ENCODE measurements at places on chromosomes 2 and 18. TPM values are rescaled to one million over a fixed set of nuclear protein-coding genes. Genes with fewer than 3 reads are reported as not detected.

TNFRSF11A gene
- total RNA-seq = 3.1 TPM

DNA sequence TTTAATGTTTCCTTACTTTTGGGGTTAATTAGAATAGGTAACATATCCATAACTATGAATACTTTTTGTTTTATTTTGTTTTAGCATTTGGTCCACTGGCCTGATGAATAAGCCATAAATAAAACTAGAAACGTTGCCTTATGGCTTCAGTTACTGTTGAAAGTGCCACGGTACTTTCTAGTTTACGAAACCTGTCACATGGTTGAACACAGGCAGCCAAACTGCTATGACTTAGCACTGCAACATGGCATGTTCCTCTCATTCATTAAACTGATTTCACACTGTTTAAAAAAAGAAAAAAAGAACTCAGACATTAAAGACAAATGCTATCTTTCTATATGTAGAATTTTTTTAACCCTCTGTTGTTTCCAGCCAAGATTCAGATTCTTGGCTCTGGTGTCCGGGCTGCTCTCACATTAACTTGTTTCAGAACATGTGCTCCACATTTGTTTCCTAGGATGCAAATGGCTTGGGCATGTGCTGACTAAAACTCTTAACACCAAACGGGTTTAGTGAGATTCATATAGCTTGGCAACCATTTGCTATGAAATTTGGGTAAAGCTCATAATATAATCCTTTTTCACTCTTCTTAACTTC lies 323.9 kb upstream of the RND3 start:
- no peaks in the 10 kb centered on the region for H3K27me3 ChIP-seq
- H3K36me3 ChIP-seq = no peaks in the 10 kb centered on the region
- H3K27ac ChIP-seq = no peak overlapping the region
- H3K4me3 ChIP-seq = no peak overlapping the region
- no peak for DNase-seq
- H3K4me1 ChIP-seq = no peaks in the 10 kb centered on the region

RALB gene
- total RNA-seq = 39.6 TPM

- H3K27ac ChIP-seq = no peak overlapping the region
- DNase-seq = no peak
- H3K27me3 ChIP-seq = no peaks in the 10 kb centered on the region
Observed at GRCh38 chr2:15117409-15118050, 443.6 kb downstream of the NBAS start.

GPR45 gene
- not detected for total RNA-seq

GRCh38 chr2:238891457-238892203 lies 43.7 kb downstream of the TWIST2 start:
- no peak for DNase-seq
- H3K4me3 ChIP-seq = no peak overlapping the region
- H3K4me1 ChIP-seq = no peaks in the 10 kb centered on the region
- no peaks in the 10 kb centered on the region for H3K27me3 ChIP-seq
- H3K27ac ChIP-seq = no peak overlapping the region

GRCh38 chr2:47558116-47558767 lies 155.3 kb downstream of the MSH2 start:
- no peak overlapping the region for H3K4me3 ChIP-seq
- no peak for DNase-seq
- H3K4me1 ChIP-seq = no peaks in the 10 kb centered on the region
- no peaks in the 10 kb centered on the region for H3K27me3 ChIP-seq
- H3K36me3 ChIP-seq = no peaks in the 10 kb centered on the region

FIGLA gene
- total RNA-seq = not detected

- no peaks in the 10 kb centered on the region for H3K4me1 ChIP-seq
- no peaks in the 10 kb centered on the region for H3K27me3 ChIP-seq
- no peak overlapping the region for H3K27ac ChIP-seq
- H3K4me3 ChIP-seq = no peak overlapping the region
- DNase-seq = no peak
- no peaks in the 10 kb centered on the region for H3K36me3 ChIP-seq
Observed at GRCh38 chr2:10771786-10772185, 40.8 kb downstream of the PDIA6 start.

SH3RF3 gene
- total RNA-seq = 0.31 TPM

DNA sequence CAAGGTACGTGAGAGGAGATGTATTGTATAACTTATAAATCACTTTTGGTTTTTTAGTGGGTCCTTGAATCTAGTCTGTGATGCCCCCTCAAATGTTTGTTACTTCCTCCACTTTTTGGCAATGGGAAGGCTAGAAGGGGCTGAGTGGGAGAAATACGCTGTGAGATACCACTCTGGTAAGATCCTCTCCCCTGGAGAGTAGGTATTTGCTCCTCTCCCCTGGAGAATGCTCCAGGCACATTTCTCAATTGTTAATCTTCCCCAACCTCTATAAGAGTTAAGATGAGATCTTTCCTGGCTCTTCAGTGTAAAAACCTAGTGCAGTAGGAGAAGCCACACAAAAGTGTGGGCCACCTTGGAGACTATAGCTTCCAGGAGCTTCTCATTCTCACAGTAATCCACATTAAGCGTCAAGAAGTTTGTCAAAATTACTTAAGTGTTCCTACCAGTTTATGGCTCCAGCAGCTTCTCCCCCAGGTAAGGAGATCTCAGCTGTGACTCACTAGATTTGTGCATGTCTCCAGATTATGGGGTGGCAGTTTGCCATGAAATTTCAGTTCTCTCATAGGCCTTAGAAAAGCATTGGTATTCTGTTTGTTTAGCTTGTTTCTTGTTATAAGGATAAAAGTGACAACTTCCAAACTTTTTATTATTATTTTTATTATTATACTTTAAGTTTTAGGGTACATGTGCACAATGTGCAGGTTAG lies 182.6 kb downstream of the FSIP2 start:
- no peaks in the 10 kb centered on the region for H3K4me1 ChIP-seq
- no peaks in the 10 kb centered on the region for H3K27me3 ChIP-seq
- H3K36me3 ChIP-seq = no peaks in the 10 kb centered on the region
- H3K4me3 ChIP-seq = no peak overlapping the region
- DNase-seq = no peak
- H3K27ac ChIP-seq = no peak overlapping the region

- peaks cover 95% of the 10 kb centered on the region for H3K4me1 ChIP-seq
- H3K4me3 ChIP-seq = no peak overlapping the region
- no peaks in the 10 kb centered on the region for H3K36me3 ChIP-seq
- no peak overlapping the region for H3K27ac ChIP-seq
- no peaks in the 10 kb centered on the region for H3K27me3 ChIP-seq
Observed at GRCh38 chr18:63210521-63210920, 109.0 kb downstream of the BCL2 start.

ABCG8 gene
- not detected for total RNA-seq

SIX2 gene
- total RNA-seq = 0.09 TPM

- peaks cover 56% of the 10 kb centered on the region for H3K4me1 ChIP-seq
- no peaks in the 10 kb centered on the region for H3K27me3 ChIP-seq
- no peak for DNase-seq
- no peak overlapping the region for H3K4me3 ChIP-seq
- H3K36me3 ChIP-seq = no peaks in the 10 kb centered on the region
- no peak overlapping the region for H3K27ac ChIP-seq
Observed at GRCh38 chr2:8475349-8476031, 206.4 kb upstream of the ID2 start.

GRCh38 chr2:133240491-133241223 lies 327.6 kb downstream of the NCKAP5 start:
- H3K36me3 ChIP-seq = no peaks in the 10 kb centered on the region
- no peak overlapping the region for H3K4me3 ChIP-seq
- H3K4me1 ChIP-seq = no peaks in the 10 kb centered on the region
- H3K27me3 ChIP-seq = no peaks in the 10 kb centered on the region
- DNase-seq = no peak
- no peak overlapping the region for H3K27ac ChIP-seq

DNA sequence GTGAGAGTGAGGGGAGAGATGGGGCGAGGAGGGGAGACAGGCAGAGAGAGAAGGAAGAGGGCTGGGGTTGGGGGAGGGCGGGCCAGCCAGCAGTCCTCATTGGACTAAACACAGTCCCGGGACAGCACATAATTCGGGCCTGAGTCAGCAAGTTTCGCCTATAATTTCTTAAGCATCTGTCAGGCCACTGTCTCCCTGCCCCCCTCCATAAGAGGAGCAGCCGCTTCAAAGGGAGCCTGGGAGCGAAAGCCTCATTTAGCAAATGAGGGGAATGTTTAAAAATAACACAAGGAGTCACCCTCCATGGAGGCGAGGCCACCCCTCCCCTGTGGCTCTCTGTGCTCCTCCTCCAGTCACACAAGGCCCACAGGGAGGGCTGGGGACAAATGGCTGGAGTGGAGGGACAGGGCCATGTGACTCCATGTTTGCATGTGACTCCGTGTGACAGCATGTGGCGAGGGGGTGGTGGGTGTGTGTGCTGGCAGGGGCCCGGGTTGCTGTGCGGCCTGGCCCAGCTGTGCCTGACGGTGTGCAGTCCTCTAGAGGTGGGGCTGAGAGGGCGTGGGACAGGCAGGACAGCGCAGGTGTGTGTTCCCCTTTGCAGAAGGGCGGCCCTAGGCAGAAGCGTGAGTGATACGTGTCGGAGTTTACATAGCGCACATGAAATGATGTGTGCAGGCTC lies 162.4 kb downstream of the CELF4 start:
- no peak for DNase-seq
- no peak overlapping the region for H3K4me3 ChIP-seq
- H3K27me3 ChIP-seq = no peaks in the 10 kb centered on the region
- no peaks in the 10 kb centered on the region for H3K4me1 ChIP-seq
- no peak overlapping the region for H3K27ac ChIP-seq

CELF4 gene
- not detected for total RNA-seq

DNA sequence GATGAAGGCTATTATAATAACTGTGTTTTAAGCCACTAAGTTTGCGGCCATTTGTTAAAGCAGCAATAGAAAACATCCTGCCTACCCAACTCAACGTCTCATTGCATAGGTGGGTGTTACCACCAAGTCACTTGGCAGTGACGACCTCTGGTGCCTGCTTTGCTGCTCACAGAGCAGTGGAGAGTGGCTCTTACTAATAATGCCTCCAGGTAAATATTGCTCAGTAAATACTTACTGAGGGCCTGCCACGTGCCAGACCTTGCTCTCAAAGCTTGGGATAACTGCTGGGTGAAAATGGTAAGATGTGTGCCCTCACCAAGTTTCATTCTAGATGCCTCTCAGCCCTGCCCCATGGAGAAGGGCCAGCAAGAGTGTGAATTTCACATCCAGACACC lies 27.7 kb downstream of the ITGA6 start:
- H3K27ac ChIP-seq = no peak overlapping the region
- H3K4me3 ChIP-seq = no peak overlapping the region
- H3K27me3 ChIP-seq = no peaks in the 10 kb centered on the region
- no peak for DNase-seq
- H3K4me1 ChIP-seq = peaks cover 85% of the 10 kb centered on the region

DNA sequence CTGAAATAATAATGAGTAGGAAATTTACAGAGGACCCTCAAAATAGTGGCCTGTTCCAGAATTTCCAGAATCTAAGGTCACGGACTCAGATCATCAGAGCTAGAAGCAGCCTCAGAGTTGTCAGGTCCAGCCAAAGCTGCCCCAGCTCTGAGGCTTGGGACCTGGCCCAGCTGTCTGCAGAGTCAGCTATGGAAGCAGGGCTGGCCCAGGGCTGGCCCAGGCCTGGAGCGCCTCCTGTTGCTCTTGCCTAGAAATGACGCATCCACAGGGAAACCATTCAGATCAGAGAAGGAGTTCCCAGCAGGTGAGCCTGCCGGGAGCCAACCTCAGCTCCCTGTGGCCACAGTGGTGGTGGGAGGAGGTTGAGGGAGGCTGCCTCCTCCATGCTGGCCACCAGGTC lies 106.7 kb upstream of the ARL4C start:
- no peak for DNase-seq
- H3K27ac ChIP-seq = no peak overlapping the region
- no peaks in the 10 kb centered on the region for H3K36me3 ChIP-seq
- H3K4me3 ChIP-seq = no peak overlapping the region
- no peaks in the 10 kb centered on the region for H3K27me3 ChIP-seq
- H3K4me1 ChIP-seq = no peaks in the 10 kb centered on the region

- no peaks in the 10 kb centered on the region for H3K27me3 ChIP-seq
- H3K36me3 ChIP-seq = no peaks in the 10 kb centered on the region
- no peaks in the 10 kb centered on the region for H3K4me1 ChIP-seq
- H3K27ac ChIP-seq = no peak overlapping the region
Observed at GRCh38 chr2:7961550-7961949, 720.3 kb upstream of the ID2 start.

DNA sequence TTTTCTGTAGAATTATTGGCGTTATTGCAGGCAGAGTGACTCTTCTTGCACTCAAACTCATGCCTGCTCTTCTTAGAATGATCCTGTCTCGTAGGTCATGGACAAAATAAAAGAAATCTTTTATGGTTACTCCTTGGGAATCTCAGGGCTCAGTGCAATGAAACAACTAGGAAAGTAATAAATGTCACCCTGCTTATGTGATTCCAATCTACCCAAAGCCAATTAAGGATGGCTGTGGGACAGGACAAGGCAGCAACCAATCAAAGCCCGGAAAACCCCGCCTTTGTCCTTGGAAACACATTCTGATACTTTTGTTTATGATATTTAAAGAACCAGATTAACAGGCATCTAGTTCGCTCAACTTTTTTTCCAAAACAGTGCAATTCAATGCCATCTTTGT lies 53.0 kb downstream of the GRB14 start:
- H3K36me3 ChIP-seq = no peaks in the 10 kb centered on the region
- no peaks in the 10 kb centered on the region for H3K4me1 ChIP-seq
- DNase-seq = no peak
- no peak overlapping the region for H3K27ac ChIP-seq
- H3K4me3 ChIP-seq = no peak overlapping the region

CHRNA1 gene
- not detected for total RNA-seq

DNA sequence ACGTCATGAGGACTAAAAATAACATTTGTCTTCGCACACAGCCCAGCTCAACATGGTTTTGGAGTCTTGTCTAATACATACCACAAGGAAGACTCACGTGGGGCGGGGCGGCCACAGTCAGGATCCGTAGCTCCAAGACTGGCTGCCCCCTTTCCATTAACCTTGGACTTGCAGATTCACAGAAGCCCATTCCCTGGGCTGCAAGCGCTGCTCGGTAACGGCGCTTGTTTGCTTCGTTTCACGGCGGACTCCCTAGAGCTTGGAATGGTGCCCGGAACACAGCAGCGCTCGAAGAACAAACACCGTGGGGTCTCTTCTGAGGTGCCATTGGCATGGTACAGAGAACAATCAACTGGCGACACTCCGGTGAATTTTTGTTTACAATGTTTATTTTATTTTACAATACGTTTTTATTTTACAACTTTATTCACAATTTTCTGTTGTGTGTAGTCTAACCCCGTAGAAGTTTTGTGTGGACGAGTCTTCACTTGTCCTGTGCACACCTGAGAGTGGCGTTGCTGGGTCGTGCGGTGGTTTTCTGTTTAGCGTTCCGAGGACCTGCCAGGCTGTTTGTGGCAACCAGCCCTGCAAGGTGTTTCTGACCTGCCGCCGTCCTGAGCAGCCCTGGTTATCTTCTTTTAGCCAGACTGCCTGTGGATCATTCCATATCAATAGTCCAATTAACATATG lies 126.5 kb downstream of the GALR1 start:
- H3K36me3 ChIP-seq = no peaks in the 10 kb centered on the region
- H3K4me1 ChIP-seq = no peaks in the 10 kb centered on the region
- H3K27ac ChIP-seq = no peak overlapping the region
- H3K4me3 ChIP-seq = no peak overlapping the region

Data from CD8-positive, alpha-beta memory T cell (primary cell).